ENCODE measurements at places on chromosomes 3 and 15. TPM values are rescaled to one million over a fixed set of nuclear protein-coding genes. Genes with fewer than 3 reads are reported as not detected.
A peak's percentile ranks its signal among the peaks of the same experiment; 100 is the strongest.

- H3K27ac ChIP-seq = no peak overlapping the region
- no peaks in the 10 kb centered on the region for H3K36me3 ChIP-seq
- DNase-seq = no peak
- H3K4me3 ChIP-seq = no peak overlapping the region
- H3K27me3 ChIP-seq = no peaks in the 10 kb centered on the region
- H3K4me1 ChIP-seq = no peaks in the 10 kb centered on the region
These were observed 26.1 kb downstream of the GOLGA6L2 start for GRCh38 chr15:23420806-23421575.

- no peak overlapping the region for H3K4me3 ChIP-seq
- H3K36me3 ChIP-seq = no peaks in the 10 kb centered on the region
- peak overlapping the region; percentile 25 for H3K27ac ChIP-seq
- no peak for DNase-seq
These were observed 323.5 kb downstream of the VPS13C start for GRCh38 chr15:61736790-61737189.

DNA sequence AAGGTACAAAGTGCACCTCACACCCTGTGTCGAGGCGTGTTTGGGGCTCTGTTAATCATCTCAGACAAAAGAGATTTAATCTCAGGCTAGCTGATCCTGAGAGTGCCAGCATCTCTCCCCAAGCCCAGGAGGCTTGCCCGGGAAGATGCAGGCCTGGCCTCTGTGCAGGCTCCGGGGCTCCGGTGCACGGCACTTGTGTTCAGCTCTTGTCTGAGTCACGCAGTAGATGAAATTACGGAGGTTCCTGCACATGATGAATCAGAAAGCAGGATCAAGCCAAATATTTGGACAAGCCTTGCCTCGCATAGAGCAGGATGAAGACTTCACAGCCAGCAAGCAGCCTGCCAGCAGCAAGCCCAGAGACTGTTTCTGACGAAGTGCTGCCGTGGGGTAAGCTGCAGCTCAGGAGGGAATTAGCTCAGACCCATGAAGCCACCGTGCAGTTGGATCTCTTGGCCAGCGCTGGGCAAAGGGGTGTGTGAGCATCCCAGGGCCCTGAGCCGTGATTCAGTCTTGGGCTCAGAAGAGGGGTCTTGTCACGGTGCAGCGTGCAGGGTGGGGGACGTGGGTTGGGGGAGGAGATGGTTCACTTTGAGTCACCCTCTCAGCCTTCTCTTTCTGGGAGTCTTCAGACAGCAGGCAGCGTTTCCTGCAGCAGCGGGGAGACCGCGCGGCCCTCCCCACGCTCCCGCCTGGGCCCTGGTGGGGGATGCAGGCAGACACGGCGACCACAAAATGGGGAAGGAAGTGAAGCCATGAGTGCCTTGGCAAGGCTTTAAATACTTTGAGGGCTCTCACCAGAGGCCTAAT lies 89.2 kb upstream of the MEF2A start:
- peak overlapping the region; percentile 79 for H3K27ac ChIP-seq
- no peak overlapping the region for H3K4me3 ChIP-seq
- no peaks in the 10 kb centered on the region for H3K4me1 ChIP-seq
- H3K27me3 ChIP-seq = no peaks in the 10 kb centered on the region

DNA sequence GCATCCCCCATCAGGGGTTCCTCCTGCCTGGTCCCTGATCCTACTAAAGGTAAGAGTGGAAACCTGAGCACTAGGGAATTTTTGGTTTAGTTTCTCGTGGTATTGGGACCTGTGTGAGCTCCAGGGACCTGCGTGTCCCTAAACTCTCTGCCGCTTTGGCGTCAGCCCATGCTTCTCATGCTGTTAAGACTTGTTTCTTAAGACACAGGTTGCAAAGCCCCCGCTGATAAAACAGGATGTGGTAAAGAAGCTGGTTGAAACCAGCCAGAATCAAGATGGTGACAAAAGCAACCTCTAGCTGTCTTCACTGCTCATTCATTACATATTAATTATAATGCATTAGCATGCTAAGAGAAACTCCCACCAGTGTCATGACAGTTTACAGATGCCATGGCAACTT lies 64.6 kb downstream of the LYZL4 start:
- no peaks in the 10 kb centered on the region for H3K27me3 ChIP-seq
- no peaks in the 10 kb centered on the region for H3K36me3 ChIP-seq
- no peak overlapping the region for H3K27ac ChIP-seq

- no peaks in the 10 kb centered on the region for H3K27me3 ChIP-seq
- H3K4me3 ChIP-seq = no peak overlapping the region
- no peaks in the 10 kb centered on the region for H3K36me3 ChIP-seq
- H3K4me1 ChIP-seq = no peaks in the 10 kb centered on the region
- DNase-seq = no peak
These were observed 14.1 kb downstream of the PARL start for GRCh38 chr3:183870563-183870962.

DNA sequence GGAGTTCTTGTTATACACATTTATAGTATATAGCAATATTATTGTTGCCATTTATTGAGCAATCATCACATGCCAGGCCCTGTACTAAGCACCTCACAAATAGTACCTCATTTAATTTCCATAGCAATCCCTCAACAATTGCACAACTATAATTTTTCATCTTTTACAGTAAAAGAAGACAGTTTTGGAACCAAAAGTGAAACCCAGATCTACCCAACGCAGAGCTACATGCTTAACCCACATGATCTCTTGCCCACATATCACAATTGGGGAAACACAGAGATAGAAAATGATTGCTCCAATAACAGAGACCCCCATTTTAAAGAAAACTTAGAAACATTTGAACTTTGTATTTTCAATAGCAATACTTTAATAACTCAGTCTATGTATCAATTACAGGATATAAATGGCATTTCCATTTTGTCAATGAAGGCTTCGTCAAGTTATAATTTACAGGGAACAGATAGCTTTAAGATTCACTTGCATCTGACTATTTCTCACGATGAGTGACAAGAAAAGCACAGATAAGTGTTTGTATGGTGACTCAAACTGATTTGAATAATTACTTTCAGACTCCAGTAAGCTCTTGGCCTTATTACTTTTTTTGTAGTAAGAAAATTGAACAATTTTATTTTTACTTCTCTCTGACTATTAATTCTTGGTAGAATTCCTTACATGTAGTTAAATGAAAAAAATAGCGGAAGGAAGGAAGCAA lies 38.7 kb upstream of the CCDC50 start:
- DNase-seq = no peak
- no peaks in the 10 kb centered on the region for H3K4me1 ChIP-seq
- H3K4me3 ChIP-seq = peak overlapping the region; percentile 19
- no peaks in the 10 kb centered on the region for H3K27me3 ChIP-seq

- DNase-seq = no peak
- no peak overlapping the region for H3K4me3 ChIP-seq
- no peaks in the 10 kb centered on the region for H3K27me3 ChIP-seq
- no peaks in the 10 kb centered on the region for H3K4me1 ChIP-seq
These were observed 23.0 kb upstream of the BFSP2 start for GRCh38 chr3:133376810-133377209.

Gene EFCC1
- 3.9 TPM for total RNA-seq

Gene SLC28A1
- not detected for total RNA-seq

Gene CISH
- 29.6 TPM for total RNA-seq

Data from breast epithelium (tissue), 4 donors.